CD4-positive, alpha-beta T cell treated with Interleukin-1 beta for 1 hour (primary cell): ENCODE measurements at places on chromosomes 16 and 17.

- DNase-seq = no peak
Measured at GRCh38 chr16:12170103-12171040, 193.8 kb downstream of the SNX29 start.

DNA sequence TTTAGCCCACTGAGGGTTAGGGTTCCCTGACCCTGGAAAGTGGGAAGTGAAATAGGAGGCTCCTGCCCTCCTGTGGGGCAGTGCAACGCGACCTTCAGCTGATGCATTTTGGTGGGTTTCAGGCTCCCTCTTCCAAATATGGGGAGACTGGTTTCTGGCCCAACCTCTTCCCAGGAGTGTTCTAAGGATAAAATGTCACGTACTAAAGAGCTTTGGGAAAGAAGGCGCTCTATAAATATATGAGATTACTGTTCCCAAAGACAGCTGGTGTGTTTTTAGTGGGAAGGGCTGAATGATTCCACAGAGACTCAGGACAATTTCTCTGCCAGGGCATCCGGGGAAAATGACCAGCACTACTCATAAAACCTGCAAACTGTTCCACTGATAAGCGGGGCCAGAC lies 9.8 kb downstream of the SLC35B1 start:
- DNase-seq = no peak

DNA sequence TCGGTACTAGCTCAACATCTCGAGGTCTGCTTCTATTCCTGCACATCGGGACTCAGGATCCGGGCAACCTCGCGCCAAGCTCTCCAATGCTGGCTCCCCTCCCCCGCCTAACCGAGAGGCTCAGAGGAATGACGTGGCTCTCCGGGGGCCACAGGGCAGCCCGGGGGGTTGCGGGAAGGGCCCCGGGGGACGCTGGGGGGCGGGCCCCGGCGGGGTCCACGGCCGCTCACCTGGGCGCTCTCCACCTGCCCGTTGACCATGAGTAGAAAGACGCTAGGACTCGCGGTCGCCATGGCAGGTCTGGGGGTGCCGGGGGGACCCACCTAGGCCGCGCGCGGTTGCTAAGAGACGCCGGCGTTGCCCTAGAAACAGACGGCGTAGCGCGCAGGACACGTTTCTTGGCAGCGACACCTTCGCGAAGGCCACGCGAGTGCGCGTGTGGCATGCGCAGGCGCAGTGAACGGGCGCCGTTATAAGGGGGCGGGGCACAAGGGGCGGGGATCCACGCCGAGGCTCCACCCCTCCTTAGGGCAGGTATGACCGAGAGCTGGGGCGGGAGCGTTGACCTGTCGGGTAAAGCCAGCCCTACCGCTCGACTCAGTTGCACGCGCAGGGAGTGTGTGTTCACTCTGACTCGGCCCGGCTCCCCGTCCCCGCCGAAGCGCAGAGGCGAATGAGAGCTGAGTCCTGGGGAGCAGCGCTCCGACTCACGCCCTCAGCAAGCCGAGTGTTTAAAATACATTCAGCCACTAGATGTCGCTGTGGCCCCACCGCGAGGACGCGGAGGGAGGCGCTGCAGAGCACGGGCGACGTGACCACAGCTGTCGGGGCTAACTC lies at the start of gene B9D1:
B9D1 (minus strand) TSS at position 447 of the 837 bp plus-strand sequence; CDS start at position 293, 154 bp downstream.
- peak; percentile 96 for DNase-seq

- DNase-seq = no peak
Measured at GRCh38 chr17:64115043-64115698, 14.8 kb downstream of the ERN1 start.

- DNase-seq = no peak
Measured at GRCh38 chr17:52049051-52049450, 109.5 kb downstream of the CA10 start.

DNA sequence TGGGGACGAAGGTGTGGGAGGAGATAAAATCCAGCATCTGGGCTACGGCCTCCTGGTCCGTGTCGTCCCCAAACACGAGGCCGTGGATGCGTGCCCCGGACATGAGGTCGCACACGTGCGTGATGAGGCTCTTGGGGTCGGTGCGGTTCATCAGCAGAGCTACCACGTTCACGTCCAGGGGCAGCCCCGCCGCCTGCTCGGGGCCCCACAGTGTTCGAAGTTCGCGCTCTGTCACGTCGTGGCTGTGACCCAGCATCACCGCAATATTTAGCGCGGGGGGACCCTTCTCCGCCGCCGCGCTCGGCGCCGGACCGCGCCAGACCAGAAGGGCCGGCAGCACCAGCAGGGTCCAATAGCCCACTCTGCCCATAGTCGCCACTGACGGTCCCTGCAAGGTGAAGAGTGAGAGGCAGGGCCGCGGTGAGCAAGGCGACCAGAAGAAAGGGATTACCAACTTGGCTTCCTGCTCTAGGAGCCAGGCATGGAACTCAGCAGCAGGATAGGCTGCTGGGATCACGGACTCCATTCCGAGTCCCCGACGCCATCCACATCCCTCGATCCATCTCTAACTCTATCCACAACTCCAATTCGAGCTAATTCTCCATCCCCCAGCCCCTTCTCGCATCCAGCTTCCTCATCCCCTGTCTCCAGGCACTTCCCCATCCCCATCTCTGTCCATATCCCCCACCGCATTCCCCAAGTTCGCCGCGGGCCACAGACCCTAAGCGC lies 2.0 kb downstream of the GRIN2A start:
- DNase-seq = no peak

DNA sequence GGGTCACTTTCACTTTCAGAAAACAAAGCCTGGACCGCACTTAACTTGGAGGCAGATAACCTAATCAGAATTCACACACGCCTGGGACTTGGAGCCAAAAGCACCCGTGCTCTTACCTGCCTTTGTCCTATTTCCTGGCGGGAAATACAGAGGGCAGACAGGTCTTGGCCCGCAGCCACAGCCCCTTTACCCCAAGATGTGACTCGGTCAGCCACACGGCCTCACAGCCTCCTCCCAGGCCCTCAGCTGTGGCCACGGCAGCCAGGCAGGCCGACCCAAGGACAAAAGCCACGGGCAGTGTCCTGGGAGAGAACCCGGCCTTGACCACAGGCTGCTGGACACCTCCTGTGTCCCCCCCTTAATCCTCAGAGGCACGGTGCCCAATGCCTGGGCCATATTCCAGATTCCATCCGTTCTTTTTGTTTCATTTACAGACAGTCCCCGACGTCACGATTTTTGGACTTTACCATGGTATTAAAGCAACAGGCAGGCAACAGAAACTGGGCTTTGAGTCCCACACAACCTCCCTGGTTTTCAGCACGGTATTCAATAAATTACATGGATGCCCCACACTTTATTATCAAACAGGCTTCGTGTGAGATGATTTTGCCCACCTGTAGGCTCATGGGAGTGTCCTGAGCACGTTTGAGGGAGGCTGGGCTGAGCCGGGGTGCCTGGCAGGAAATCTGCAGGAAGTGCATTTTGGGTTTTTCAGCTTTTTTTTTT lies 30.1 kb upstream of the GAA start:
- no peak for DNase-seq

DNA sequence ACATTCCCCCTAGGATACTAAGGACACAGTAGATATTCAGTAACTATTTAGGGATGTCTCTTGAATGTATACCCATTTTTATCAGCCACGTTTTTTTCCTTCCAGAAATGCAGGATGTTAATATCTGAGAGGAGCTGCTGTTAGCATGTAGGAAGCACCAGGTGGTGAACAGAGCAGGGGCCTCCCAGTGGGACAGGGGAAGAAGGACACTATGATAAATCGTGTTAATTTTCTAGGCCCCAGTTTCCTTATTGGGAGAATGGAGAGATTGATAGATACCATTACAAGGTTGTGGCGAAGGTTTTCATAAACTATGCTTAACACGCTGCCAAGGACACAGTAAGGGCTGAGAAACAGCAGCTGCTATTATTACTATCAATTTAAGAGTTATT lies 45.4 kb downstream of the PRSS54 start:
- DNase-seq = no peak

DNA sequence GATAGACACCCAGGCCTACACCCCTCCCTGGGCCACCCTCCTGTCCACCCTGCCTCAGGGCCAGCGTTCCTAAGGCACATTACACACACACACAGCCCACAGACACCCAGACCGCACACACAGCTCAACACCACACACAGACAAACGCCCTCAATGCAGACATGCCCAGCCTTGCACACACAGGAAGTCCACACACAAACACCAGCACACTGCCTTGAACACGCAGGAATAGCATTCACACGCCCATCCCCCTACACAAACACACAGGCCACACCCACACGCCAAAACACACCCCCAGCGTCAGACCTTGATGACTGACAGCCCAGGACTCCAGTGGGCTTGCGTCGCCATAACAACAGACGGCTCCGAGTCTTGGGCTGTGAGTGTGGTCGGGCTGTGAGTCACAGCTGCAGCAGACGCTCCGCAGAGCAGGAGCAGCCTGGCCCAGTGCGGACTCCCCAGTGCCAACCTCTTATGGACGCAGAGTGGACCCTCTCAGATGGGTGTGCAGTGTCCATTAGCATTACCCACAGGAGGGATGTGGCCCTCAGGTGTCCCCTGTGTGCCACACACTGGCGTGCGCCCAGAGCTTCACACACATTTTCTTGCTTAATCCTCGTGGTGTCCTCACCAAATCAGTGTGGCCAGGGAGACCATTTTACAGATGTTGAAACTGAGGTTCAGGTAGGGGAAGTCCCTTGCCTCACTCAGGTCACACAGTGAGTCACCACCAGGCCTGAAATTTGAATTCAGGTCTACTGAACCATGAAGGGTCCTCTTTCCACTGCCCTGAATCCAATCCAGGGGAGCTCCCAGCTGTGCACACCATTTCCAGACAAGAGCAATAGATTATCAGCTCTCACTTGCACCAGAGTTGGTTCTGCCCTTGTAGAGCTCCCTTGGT lies 17.8 kb upstream of the RAI1 start:
- peak; percentile 88 for DNase-seq

- DNase-seq = no peak
Measured at GRCh38 chr17:49327835-49328784, 33.9 kb downstream of the ZNF652 start.

DNA sequence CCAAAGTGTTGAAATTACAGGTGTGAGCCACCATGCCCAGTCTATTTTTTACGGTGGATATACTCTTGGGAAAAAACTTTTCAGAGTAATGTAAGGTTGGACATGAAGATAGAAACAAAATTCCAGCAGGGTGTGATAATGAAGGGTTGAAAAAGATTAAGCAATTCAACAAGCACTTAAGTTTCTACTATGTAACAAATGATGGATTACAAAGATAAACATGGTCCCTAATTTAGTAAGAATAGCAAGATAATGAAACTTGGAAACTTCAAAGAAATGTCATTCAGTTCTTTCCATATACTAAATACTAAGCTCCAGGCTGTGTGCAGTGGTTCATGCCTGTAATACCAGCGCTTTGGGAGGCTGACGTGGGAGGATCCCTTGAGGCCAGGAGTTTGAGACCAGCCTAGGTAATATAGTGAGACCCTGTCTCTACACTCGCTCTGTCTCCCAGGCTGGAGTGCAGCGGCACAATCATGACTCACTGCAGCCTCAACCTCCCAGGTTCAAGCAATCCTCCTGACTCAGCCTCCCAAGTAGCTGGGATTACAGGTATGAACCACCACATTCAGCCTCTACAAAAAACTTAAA lies 31.0 kb downstream of the PSMD12 start:
- DNase-seq = no peak

DNA sequence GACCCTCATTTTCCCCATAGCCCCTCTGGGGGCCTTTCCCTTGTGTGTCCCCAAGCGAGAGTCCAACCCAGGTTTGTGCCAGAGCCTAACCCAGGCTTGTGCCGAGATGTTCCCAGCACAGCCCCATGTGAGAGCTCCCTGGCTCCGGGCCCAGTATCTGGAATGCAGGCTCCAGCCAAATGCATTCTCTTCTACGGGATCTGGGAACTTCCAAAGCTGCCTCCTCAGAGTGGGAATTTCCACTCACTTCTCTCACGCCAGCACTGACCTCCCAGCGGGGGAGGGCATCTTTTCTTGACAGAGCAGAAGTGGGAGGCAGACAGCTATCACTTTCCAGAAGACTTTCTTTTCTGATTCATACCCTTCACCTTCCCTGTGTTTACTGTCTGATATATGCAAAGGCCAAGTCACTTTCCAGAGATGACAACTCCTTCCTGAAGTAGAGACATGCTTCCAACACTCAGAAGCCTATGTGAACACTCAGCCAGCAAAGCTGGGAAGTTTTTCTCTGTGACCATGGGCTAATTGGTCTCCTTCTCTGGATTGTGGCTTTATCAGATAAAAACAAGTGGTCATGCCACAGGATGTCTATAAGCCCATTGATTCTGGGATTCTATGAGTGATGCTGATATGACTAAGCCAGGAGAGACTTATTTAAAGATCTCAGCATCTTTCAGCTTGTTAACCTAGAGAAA lies 2.5 kb upstream of the CCL2 start:
- DNase-seq = no peak

- DNase-seq = no peak
Measured at GRCh38 chr16:60143348-60143705, 1409.2 kb upstream of the GOT2 start.

DNA sequence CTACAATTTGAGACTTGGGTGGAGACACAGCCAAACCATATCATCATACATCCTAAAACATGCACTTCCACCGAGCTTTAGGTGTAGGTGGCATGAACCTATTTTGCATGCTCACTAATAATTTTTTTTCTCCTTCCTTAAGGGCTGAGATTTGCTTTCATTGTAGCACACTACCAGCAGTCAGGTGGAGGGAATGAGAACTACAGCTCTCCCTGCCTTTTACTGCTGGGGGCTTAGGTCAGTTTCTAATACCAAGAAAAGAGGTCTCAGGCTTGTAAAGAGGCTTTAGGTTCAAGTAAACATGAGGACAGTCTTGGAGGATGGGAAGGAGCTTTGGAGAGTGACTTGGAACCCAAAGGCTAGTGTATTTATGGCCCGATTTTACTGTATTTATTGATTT lies 22.0 kb downstream of the CFAP20 start:
- DNase-seq = no peak

DNA sequence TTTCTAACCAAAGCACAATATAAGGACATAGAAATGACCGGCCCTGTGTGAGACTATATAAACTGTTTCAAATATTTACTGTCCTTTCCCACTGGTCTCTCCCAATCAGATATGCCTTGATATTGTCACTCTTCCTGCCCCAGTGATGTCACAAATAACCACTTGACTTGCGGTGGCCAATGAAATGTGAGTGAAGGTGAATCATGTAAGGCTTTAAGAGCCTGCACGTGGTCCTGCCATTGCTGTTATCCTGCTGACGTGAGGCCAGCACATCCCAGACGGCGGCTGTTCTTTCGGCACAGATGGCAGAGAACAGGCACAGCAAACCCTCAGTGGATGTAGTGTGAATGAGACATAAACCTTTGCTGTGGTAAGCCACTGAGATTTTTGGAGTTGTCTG lies 5.4 kb upstream of the KLHL11 start:
- DNase-seq = no peak

- peak; percentile 95 for DNase-seq
Measured at GRCh38 chr16:88700636-88701482, 5.3 kb downstream of the RNF166 start.

GRCh38 chr16:57844416-57845030 lies 42.2 kb upstream of the KIFC3 start:
- no peak for DNase-seq

DNA sequence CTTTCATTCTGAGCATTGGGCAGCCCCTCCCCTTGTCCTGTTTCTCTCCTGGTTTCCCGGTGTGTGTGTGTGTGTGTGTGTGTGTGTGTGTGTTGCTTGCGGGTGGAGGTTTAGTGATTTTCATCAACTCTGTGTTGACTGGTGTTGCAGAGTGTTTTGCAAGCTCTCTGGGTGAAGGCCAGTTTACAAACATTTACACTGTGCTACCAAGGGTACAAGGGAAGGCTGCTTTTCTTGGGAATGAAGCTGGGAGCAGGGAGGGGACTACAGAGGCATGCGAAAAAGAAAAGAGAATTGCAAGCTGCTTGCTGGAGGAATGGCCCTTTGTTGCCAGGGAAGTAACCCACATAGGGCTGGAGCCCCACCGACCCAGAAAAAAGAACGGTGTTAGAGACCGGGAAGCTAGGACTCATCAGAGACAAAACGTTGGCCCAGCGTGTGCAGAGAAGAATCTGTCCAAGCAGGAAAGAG lies 29.6 kb downstream of the HS3ST3B1 start:
- no peak for DNase-seq
